ENCODE measurements at places on chromosomes 16 and 17.

- no peak for DNase-seq
Measured at GRCh38 chr17:63361182-63361581, 84.9 kb downstream of the CYB561 start.

- no peak for DNase-seq
Measured at GRCh38 chr17:18203308-18203707, 19.7 kb downstream of the ALKBH5 start.

GRCh38 chr17:43577664-43578403 is 31.7 kb upstream of the ETV4 start:
- DNase-seq: no peak

DNA sequence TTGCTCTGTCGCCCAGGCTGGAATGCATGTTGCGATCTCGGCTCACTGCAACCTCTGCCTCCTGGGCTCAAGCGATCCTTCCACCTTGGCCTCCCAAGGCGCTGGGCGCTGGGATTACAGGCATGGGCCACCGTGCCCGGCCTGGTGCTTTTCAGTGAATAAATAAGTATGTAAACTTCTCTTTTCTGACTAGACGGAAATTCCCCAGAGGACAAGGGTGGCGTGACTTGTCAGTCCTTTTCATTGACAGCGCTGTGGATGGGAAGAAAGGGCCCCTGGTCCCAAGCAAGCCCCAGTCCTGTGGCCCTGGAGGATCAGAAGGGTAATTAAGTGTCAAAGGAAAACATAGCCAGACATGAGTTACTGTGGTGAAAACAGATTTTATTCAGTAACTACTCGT is 9.6 kb upstream of the SPN start:
- peak; percentile 56 for DNase-seq

GRCh38 chr17:6323626-6324356 is 111.1 kb downstream of the AIPL1 start:
- no peak for DNase-seq

GRCh38 chr17:74150428-74151025 is 53.0 kb upstream of the RPL38 start:
- DNase-seq: no peak

DNA sequence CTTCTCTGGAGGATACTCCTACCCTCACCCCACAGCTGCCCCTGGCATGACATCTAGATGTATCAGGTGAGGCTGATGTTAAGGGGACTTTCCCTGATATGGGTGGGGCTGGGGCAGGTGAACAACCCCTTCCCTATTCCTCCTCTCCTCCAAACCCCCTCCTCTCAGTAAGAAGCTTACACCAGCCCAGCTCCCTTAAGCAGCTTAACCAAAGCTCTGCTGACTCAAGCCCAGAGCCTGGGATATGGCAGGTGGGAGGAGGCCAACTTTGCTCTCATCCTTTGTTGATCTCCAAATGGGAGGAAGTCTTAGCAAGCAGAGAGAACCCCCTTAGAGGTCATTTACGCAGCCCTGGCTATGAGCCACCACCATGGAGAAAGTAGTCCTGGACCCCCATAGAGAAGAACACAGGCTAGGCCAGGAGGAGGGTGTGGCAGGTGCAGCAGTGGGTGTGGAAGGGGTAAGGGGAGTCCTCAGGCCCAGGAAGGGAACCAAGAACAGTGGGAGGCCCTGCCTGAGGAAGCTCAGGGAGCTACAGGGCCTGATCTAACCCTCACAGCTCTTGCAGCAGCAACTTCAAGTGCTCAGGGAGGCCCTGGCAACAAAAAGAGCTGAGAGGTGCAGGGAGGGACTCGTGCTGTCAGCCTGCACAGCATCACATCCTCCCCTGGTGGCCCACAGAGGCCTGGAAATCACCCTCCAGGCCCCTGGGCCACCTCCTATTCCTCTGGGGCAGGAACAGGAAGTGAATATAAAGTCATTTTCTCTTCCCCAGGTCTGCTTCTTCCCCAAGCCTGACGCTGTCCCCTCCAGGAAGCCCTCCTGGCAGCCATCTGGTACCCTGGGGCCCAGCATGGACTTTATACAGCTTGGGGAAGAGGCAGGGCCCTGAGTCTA is 2.9 kb downstream of the UNC119 start:
- peak; percentile 71 for DNase-seq

DNA sequence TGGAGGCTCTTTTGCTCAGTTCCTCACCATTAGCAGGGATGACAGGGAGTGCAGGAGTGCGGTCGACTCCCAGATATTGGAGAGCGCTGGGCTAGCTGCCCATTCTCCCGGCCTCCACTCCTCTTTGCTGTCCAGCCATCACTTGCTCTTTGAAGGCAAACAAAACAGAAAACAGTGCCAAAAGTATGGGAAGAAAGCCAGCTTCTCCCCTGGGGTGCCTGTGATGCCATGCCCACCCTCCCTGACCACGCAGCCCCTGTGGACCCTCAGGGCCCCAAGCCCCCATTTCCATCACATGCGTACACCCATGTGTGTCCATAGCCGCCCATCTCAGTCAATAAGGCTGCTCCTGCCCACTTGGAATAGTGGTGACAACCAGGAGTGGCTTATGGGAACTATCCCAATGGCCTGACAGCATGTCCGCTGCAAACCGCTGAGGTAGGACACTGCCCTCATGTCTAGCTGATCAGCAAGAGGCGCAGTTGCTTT is 30.0 kb downstream of the MAPT start:
- DNase-seq: no peak

- DNase-seq: no peak
Measured at GRCh38 chr16:15972046-15972868, 22.8 kb downstream of the ABCC1 start.

DNA sequence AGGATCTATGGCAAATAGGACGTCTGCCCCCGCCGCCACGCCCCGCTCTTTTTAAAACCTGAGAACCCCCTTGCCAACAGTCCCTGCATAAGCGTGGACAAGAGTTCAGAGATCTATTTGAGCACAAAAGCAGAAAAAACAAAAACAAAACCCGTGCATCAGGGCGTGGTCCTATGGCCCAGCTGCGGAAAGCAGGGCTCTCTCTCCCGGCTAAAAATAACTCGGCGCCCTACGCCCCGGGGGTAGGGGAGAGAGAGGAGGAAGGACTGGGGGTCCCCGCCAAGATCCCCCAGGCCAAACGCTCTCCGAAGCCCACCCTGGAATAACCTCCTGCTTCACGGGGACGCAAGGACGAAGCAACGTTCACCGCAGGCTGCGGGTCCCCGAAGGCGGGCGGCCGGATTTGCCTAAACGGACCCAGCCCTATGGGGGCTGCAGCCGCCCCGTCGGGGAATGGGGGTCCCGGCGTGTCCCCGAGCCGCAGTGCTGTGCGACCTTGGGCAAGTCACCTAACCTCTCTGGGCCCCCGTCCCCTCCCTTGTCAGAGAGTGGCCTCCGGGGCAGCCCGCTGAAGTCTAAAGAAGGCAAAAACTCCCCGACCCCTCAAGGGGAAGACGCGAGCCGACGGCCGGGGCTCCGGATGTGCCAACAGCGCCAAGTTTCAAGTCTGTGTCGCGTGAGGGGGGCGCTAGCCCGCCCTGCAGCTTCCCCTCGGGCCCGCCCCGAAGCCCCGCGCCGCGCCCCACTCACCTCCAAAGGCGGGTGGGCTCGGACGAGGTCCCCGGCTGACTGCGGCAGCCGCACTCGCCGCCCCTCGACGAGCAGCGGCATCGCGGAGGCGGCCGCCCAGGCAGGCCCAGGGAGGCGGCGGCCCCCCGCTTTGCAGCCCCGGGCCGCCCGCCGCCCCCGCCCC is 477 bp downstream of the NTAN1 start:
- no peak for DNase-seq

DNA sequence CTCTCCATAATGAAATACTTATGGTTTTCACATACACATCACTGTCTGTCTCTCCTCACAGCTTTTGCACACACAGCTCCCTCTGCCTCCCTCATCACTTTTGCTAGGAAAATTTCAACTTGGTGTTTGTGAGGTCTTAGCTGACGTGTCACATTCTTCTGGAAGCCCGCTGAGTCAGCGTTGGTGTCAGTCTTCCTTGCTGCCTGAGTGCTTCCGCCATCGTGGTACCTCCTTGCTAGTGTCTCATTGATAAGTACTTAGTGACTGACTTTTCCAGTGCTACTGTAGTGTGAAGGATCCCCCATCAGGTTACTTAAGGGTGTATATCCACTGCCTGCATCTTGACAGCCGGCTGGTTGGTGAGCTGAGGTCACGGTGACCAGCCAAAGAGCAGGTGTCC is 33.5 kb downstream of the CA10 start:
- DNase-seq: no peak

DNA sequence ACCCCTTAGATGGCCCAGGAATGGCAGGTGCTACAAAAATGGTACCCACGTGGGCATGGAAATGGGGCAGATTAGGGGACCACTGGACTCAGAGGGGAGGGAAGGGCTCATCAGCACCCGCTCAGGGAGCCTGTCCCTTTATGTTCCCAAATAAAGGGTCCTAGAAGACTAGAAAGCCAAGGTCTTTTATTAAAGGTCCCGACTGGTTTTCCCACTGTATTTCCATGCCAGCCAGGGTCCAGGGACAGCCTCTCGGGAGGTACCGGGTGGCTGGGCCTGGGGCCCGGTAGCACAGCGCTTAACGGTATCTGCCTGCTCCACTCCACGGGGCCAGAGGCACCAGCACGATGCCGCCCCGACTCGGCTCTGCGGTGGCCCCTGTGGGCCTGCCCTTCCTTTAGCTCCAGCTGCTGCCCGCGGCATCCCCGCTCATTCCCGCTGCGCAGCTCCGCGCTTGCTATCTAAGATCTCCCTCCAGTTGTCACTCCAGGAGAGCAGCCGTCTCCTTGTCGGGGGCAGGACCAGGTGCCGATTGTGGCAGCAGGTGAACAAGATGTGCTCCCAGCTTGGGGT is 1.4 kb downstream of the NT5C start:
- no peak for DNase-seq

DNA sequence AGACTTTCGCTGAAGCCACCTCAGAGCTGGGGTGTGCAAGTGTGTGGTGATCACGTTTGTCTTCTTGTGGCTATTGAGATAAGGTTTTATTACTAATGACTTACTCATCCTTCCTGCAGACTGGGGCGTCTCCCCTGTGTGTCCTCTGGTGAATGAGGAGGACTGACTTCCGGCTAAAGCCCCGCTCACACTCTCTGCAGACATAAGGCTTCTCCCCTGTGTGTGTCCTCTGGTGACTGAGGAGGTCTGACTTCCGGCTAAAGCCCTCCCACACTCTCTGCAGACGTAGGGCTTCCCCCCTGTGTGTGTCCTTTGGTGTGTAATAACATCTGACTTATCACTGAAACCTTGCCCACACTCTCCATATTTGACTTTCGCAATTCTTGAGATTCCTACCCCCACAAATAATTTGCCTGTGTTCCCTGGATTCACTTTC is 19.4 kb downstream of the PRDM7 start:
- DNase-seq: no peak

DNA sequence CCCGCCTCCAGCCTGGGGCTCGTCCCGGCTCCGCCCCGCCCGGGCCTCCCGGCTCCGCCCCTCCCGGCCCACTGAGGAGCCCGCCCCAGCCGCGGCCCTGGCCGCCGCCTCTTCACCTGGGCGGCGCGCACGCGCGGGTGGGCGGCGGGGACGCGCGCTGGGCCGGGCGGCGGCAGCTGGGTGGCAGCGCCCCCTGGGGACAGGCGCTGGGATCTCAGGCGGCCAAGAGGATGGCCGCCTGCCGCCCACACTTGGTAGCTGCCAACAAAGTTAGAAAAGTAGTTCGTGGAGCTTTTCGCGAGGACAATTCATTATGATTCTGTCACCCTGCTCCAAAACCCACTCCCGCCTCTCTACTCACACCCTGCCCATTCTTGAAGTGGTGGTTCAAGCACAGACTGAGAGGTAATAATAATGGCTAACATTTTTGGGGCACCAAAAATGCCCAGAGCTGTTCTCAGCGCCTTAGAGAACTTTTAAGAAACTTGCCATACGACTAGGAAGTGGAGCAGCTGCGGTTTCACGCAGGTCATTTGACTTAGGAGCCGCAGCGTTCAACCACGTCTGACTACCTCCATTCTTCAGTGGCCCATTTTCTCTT is 340 bp upstream of the MYO1D start:
- peak; percentile 91 for DNase-seq

GRCh38 chr17:78842881-78843565 is 2.4 kb upstream of the USP36 start:
- peak; percentile 52 for DNase-seq

DNA sequence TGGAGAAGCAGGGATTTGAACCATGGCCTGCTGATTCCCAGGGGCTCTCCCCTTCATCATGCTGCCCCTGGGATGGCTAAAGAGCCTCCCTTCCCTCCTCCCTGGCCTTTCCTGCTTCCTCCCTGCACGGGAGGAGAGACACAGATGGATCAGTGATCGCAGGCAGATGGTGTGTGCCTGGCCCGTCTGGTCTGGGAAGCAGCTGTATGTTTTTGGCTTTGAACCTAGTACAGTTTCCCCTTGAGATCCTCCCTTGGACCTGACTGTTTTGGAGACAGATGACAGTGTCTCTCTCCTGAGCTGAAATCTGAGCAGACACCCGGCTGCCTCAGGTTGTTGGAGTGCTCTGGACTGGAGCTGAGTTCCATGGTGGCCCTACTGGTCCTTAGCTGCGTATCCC is 29.0 kb upstream of the ATP2C2 start:
- no peak for DNase-seq

GRCh38 chr16:24537474-24538337 is 1.7 kb upstream of the RBBP6 start:
- DNase-seq: no peak

GRCh38 chr17:1847191-1847590 is 17.4 kb downstream of the RPA1 start:
- DNase-seq: no peak

- DNase-seq: no peak
Measured at GRCh38 chr17:39861235-39861634, 2.9 kb downstream of the IKZF3 start.

GRCh38 chr16:20803561-20804214 is 2.6 kb downstream of the ERI2 start:
- no peak for DNase-seq

DNA sequence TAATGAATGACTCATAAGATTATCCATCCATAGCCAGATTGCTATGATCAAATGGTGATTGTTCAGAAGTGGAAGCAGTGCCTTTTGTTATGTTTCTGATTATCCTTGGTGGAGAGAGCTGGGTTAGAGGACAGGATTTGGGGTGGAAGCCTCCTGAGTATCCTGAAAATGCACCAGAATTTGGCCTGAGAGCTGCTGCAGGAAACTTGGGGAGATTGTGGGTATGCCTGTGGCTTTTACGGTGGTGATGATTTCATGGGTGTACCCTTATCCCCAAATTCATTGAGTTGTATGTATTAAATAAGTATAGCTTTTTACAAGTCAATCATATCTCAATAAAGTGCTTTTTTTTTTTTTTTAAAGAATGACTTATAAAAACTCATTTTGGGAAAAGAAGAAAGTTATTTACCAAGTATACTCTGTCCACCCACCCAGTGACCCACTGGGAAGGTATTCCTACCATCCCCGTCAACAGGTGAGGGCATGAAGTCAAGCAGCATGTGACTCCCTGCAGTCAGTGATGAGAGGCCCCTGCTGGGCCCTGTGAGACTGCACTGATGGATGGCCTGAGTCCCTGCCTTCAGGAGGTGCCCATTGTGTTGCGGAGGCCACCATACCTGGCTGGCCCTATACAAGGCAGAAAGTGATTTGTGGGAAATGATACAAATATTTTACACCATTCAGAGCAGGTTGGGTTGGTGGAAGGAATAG is 28.4 kb downstream of the NKD1 start:
- DNase-seq: no peak

GRCh38 chr17:56558088-56558487 is 35.4 kb upstream of the NOG start:
- no peak for DNase-seq

GRCh38 chr17:39793301-39793872 is 55.6 kb downstream of the GRB7 start:
- no peak for DNase-seq
